ENCODE measurements at places on chromosomes 2 and 18.

DNA sequence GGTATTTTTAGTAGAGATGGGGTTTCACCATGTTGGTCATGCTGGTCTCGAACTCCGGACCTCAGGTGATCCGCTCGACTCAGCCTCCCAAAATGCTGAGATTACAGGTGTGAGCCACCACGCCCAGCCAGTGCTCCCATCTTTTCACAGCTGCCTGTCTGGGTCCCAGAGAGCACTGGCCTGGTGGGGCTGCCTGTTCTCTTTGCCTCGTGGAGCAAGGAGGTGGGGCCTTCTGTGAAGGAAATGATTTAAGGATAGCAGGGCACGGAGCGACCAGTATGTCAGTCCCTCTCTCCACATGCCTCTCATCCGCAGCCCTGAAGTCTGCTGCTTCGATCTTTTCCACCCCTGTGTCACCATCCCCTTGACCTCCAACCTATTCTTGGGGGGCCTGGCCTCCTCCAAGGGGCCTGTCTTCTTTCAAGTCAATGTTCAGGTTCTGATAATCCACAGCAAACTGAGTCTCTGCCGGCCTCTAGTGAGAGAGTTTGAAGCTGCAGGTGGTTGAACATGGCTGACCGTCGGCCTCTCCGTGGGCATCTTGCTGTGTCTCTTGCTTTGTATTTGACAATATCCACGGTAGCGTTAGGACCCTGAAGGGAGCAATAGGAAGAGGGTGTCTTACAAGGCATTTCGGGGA, 28.2 kb upstream of the GIGYF2 start:
- no peak for DNase-seq

- no peak for DNase-seq
These were observed 253.2 kb downstream of the TFCP2L1 start for GRCh38 chr2:121031568-121032340.

DNA sequence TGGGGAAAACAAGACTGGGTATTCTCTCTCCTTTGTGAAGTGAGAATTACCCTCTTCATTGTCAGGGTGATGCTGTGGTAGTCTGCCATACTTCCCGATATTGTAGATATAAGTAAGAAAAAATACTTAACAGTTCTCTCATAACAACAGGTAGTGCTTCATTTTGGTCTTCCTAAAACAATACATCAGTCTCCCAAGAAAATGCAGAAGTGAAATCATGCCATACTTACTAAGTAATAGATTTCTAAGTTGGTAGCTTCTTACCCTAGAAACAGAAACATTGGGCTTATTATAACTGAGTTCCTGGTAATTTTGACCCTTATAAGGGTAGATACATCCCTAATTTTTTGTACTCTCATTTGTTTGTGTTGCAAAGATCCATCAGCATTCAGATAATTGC, 460.7 kb upstream of the DCC start:
- DNase-seq = no peak

- DNase-seq = no peak
These were observed 57.9 kb downstream of the UGP2 start for GRCh38 chr2:63899639-63900038.

DNA sequence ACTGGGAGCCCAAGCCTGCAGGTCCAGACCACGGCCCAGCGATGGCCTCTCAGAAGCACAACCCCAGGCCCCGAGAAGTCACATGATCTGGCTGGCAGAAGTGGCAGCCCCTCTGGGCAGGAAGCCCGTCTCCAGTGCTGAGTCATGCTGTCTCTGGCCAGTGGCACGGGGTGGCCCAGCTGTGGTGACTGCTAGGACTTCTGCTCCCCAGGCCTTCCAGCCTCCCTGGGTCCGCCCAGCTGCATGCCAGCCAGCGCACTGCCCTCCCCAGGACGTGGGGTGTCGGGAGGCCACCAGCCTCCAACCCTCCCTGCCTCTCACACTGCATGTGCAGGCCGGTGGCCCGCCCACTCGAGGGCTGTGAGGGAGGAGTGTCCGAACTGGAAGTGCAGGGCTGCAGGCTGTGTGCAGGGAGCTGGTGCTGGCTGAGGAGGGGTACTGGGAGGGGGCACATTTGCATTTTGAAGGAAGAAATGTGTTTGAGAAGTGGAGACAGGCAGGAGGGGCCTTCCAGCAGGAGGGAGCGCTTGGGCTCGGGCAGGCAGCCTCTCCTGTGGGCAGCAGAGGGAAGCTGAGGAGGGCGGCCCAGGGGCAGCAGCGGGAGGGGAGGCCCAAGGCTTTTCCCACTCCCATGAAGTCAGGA, 17.0 kb upstream of the HPCAL1 start:
- no peak for DNase-seq

DNA sequence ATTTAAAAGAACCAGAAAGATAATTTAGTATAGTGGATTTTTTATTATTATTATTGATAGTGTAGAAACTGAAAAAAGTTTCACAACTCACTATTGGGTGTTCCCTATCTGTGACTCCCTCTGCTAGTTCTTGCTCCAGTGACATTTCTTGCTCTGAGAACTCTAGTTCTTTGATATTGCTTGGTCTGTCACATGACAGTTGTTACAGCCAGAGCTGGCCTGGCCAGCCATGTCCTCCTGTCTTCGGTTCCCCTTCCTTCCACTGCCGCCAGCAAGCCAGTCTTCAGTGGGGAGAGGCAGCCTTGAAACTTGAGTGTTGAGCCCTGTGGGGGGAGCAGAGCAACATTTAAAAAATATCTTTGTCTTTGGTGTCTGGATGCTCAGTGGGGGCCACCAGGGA, 7.6 kb upstream of the THOC1 start:
- no peak for DNase-seq

- DNase-seq = no peak
These were observed 9.8 kb upstream of the INO80D start for GRCh38 chr2:206095536-206096332.

DNA sequence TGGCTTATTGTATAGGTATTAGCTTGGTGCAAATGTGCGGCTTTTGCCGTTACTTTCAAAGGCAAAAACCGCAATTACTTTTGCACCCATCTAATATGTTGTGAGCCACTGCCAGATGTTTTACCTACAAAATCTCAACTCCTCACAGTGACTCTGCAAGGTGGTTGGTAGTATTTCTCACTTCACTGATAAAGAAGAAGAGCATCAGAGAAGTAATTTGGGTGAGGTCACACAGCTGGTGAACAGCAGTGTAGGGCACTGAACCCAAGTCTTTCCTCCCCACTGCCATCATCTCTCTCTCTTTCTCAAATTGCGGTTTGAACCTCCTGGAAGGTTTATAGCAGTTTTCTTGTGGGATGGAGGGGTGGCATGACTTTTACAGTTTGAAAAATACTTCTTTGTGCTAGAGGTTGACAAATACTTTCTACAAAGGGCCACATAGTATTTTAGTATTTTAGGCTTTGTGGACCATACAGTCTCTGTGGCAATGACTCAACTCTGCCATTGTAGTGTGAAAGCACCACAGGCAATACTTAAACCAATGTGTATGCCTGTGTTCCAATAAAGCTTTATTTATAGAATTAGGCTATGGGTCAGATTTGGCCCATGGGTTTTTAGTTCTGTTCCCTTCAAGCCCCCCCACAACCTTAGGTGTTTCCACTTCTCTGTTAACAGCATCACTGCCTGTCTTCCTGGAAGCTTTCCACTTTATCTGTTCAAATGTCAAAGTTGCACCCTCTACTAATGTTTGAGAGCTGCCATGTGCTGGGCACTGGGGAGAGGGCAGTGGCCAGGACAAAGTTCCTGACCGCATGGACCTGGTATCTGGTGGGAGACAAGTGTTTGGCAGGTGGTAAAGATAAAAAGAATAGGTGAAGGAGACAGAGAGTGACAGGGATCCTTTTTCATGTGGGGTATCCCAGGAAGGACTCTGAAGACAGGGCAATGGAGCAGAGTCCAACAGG, 30.1 kb downstream of the FHOD3 start:
- DNase-seq = no peak

DNA sequence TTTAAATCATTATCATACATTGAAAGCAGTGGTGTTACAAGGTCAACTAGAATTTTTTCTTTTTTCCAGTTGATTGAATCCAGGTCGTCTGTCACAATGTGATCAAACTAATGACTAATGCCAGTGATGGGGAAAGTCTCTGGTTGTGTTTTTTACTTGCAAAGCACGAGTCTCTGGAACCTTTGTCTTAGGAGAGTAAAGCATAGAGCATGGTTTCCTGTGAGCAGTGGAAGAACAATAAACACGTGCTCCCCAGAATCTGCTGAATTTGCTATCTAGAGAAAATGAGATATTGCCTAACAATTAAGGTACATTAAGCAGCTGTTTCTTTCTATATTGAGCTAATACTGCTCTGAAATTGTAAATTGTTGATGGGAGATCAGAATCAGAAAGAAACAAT, 1332.4 kb upstream of the TMEFF2 start:
- DNase-seq = no peak

GRCh38 chr2:154247503-154247902, 375.8 kb downstream of the GALNT13 start:
- no peak for DNase-seq

- DNase-seq = no peak
These were observed 153.2 kb upstream of the MYO3B start for GRCh38 chr2:170024721-170025120.

DNA sequence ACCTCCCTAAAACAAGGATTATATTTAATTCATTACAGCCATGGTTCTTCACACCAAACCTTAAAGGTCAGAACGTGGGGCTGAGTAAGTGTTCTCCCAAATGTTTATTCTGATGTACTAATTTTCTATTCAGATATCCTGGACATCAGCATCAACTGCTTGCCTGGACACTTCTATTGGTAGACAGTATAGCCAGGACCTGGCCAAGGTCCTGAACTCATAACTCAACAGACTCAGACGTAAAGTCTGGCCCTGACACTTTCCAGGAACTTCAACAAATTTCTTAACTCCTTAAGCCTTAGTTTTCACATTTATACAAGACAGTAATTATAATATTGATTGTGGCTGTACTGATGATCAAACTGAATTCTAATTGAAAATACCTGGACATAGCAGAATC, 89.1 kb downstream of the AKAIN1 start:
- no peak for DNase-seq

GRCh38 chr18:56662063-56662408, 10.9 kb downstream of the WDR7 start:
- no peak for DNase-seq

- DNase-seq = no peak
These were observed 2.0 kb downstream of the EDAR start for GRCh38 chr2:108986916-108987510.

- peak; percentile 4 for DNase-seq
These were observed 411.0 kb upstream of the GYPC start for GRCh38 chr2:126244937-126245336.

DNA sequence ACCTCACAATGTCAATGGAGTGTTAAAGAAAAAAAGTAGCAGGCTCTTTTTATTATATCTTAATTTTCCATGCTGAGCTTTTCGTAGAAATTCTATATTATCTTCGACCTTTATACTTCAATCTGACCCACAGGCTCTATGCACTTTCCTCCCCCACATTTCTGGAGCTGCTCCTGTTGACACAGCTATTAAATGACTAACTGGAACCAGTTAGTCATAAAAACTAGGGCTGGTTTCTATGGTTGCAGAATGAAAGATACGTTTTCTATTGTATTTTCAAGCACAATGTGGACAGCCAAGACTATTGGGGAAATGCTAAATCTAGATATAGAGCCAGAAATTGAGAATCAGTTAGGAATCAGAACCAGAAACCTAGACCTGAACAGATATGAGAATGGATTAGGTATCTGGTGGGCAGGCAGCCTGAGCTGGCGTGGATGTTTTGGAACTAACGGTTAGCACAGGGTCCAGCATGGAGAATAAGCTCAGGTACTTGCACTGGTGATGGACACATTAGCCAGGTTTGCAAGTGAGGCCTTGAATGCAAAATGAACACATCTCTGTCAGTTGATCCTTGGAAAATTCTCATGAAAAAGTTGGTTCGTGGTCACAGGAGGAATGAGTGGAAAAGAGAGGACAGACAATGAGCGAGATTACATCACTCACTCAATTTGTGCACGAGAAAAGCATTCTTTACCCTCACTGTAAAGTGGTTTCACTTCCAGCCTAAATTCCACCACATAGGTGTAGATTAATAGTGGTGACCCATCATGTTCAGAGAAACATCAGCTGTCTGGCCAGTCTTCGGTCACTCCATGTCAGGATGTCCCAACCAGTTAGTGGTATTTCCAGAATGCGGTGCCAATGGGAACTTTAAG, 144.6 kb upstream of the EPHA4 start:
- no peak for DNase-seq

GRCh38 chr2:219495531-219496122, 3.1 kb upstream of the GMPPA start:
- peak; percentile 75 for DNase-seq

- peak; percentile 10 for DNase-seq
These were observed 96.6 kb downstream of the MBD2 start for GRCh38 chr18:54127759-54128378.

- DNase-seq = no peak
These were observed 521.2 kb downstream of the NYAP2 start for GRCh38 chr2:225920621-225921220.
